ENCODE measurements at places on chromosomes 6 and 20.

GRCh38 chr6:1970151-1970561 lies 275.2 kb downstream of the GMDS start:
- no peak for DNase-seq

DNA sequence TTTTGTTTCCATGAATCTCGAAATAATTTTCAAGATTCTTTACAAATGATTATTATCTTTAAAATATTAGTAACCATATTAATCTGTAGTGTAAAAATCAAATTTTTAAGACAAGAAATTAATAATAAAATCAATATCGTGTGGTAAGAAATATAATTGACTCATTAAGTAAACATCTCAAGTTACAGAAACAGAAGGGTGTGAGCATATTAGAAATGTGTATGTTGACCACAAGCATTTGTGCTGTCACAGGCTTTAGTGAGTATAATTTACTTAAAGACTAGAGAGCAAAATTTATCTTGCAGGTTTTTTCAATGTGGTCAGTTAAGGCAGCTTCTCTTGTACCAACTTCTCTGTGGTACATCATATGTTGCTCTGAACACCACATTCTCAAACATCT lies 566.5 kb upstream of the IRAK1BP1 start:
- DNase-seq: no peak

DNA sequence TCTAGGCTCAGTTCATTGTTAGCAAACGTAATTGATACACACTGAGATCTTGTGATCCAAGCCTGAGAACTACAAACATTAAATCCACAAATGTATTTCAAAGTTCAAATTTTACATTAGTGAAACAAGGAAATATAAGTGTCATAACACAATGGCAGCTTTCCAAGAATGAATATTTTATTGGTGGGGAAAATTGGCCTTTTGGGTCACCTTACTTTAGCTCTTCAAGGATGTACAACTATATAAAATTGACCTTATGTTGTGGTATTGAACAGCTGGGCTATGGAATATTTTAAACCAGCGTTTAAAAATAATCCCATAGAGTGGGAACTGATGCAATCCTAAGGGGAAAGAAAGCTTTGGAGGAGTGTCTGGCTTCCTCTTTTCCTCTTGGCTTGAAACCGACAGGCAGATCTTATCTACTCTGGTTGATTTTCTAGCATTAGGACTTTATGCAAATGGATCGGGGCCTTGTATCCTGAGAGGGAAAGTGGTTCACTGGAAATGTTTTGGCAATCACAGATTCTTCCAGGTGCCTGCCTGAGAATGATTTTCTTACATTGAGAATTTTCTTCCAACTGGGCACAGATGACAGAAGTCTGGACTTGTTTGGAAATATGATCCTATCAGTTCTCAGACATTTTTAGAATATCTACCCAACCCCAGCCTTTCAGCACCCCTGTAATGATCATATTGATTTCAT lies 184.8 kb upstream of the ECI2 start:
- DNase-seq: no peak

GRCh38 chr6:109260701-109261100 lies 121.6 kb downstream of the CD164 start:
- no peak for DNase-seq

GRCh38 chr6:36809941-36810803 lies 29.1 kb downstream of the CPNE5 start:
- DNase-seq: no peak

DNA sequence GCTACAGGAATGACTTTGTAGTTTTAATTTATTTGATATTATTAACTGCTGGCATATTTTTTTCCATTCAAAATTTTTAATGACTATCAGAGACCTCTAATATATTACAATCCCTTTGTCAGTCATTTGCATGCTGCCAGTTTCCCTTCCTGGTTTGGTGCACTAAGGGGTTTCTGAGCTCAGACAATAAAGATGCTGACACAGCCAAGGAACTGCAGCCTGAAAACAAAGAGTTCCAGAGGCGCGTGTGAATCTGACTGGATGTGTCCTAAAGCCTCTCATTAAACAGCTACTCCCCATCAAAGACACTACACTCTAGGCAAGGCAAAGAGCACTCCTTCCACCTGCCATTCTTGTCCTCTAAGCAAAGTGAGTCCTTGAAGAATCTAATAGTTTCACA lies 116.8 kb upstream of the DST start:
- DNase-seq: no peak

DNA sequence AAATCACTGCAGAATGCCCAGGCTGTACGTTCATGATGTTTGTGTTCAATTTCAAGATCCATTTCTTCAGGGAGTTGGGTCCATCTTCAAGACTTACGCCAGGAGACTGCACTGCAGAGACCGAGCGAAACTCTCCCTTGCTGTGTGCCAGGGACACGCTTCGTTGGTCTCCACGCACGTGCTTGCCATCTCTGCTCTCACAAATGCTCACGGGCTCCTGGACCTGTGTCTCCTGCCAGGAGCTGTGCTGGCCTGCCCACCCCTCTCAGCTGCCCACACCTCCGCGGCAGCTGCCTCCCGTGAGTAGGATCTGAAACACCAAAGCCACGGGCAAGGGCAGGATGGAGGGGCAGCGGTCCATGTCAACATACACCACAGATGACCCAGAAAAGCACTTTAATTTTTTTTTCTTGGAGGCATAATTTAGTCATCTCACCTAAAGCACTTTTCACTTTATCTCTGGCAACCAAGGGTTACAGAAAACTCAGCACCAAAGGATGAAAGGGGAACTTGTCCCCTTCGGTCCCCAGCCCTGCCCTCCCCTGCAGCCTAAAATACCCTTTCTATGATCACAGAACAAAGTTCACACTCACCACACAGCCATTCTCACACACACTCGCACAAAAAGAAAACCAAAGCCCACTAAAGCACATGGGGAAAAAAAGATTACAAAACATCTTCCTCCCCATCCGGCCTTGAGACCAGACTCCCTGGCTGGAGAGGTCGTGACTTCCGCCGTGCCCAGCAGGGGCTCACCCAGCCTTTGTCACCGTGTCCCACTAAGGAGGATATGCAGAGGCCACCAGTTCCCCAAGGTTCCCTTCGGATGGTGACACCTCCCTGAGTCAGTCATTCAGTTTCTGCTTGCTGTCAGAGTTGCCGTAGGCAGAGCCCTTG lies 137.9 kb downstream of the AGPAT4 start:
- no peak for DNase-seq

GRCh38 chr6:151082079-151082478 lies 157.7 kb upstream of the AKAP12 start:
- no peak for DNase-seq

GRCh38 chr6:117078624-117079023 lies 186.7 kb upstream of the VGLL2 start:
- DNase-seq: no peak

DNA sequence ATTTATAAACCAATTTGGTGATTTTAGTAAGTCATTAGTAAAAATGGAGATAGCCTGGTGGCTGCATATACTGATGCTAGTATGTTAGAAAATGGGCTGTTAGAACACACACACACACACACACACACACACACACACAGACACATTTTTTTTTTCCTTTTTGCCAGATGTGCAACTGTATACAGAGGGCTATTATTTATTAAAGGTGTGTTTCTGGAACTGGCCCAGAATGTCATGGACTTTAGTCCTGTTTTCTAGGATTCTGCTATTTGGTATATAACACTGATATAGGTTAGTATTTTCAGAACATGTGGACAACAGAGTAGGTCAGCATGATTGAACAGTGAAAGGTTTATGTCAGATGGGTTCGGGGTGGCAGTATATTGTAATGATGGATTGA lies 12.4 kb downstream of the MYO6 start:
- no peak for DNase-seq

GRCh38 chr6:23591761-23592160 lies 534.3 kb upstream of the NRSN1 start:
- no peak for DNase-seq

DNA sequence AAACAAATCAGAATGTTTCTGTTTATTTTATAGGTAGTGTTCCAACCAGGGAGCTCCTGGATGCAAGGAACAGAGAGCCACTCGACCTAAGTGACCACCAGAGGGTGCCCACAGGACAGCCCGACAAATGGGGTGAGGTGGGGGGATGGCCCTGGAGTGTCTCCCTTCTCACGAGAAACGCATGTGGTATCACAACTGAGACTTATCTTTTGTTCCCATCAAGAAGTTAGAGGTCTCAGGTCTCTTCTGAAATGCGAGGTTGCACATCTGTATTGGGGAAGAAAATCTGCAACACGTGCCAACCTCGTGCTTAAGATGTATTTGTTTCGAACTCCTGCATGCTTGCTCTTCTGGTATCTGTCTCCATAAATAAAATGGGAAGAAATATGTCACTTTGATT lies 104.0 kb downstream of the ISM1 start:
- no peak for DNase-seq

DNA sequence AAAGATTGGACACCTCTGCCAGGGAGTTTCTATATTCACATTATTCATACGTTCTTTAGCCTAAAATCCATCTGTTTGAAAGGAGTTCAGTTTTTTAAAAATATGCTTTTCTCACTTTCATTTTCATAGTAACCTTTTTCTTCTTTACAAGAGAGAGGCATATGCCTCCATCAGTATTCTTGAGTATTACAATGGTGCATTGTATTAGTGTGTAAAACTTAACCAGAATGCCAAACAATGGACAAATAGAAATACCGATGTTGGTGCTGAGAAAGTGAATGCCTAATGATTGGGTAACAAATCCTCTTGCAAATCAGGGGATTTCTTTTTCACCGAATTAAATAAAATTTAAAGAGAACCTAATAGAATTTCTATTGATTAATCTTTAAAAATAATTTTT lies 163.2 kb upstream of the LAMA2 start:
- no peak for DNase-seq

GRCh38 chr6:112231594-112232060 lies 22.7 kb downstream of the LAMA4 start:
- peak; percentile 61 for DNase-seq

- no peak for DNase-seq
Observed at GRCh38 chr20:10843146-10843711, 169.4 kb upstream of the JAG1 start.

- no peak for DNase-seq
Observed at GRCh38 chr6:13358511-13358910, 30.2 kb upstream of the TBC1D7 start.

GRCh38 chr20:1712634-1713624 lies 55.4 kb upstream of the SIRPG start:
- DNase-seq: no peak

DNA sequence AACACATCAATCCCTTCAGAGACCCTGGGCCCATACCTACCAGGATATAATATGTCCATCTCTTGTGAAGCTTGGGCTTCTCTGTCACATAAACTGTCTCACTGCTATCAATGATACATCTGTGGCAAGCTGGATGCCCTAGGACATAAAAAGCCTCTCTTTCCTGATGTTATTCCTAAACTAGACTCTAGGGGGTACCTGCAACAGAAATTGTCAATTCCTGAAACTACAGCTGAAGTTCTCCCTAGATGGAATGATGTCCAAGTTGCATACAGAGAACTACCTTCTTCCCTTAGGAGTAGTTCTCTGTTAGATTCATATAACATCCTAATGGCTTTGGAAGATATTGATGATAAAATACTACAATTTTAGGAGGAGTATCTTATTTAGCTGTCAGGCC lies 35.8 kb downstream of the TBX18 start:
- DNase-seq: no peak

- DNase-seq: no peak
Observed at GRCh38 chr6:163324326-163324687, 90.2 kb upstream of the QKI start.

DNA sequence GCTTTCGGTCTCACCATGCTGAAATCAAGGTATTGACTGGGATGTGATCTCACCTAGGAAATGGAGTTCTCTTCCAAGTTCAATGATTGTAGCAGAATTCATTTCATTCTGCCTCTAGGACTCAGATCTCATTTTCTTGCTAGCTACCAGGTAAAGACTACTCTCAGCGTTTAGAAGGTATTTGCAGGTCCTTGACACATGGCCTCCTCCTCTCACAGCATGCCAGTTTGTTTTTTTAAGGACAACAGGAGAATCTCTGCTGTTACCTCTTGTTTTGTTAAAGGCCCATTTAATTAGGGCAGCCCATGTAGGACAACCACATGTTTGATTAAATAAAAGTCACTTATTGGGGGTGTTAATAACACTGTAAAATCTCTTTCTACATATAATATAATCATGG lies 757.8 kb downstream of the EYS start:
- DNase-seq: no peak

DNA sequence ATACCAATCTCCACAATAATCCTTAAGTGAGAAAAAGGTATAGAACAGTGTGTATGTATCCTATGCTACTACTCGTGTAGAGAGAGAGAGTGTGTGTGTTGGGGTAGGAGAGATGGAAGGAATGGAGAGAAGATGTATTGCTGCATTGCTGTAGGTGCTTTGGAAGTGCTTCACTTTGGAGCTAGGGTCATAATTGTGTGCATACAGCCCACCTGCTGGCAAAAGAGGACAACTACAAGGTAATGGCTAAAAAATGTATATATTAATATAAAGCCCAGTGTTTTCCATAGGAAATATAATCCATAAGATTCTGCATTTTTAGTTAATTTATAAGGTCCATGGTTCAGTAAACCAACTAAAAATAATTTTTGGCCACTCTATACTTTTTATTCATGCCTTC lies 36.1 kb downstream of the SERAC1 start:
- no peak for DNase-seq

GRCh38 chr20:48919882-48920526 lies 1.5 kb upstream of the ARFGEF2 start:
- no peak for DNase-seq

DNA sequence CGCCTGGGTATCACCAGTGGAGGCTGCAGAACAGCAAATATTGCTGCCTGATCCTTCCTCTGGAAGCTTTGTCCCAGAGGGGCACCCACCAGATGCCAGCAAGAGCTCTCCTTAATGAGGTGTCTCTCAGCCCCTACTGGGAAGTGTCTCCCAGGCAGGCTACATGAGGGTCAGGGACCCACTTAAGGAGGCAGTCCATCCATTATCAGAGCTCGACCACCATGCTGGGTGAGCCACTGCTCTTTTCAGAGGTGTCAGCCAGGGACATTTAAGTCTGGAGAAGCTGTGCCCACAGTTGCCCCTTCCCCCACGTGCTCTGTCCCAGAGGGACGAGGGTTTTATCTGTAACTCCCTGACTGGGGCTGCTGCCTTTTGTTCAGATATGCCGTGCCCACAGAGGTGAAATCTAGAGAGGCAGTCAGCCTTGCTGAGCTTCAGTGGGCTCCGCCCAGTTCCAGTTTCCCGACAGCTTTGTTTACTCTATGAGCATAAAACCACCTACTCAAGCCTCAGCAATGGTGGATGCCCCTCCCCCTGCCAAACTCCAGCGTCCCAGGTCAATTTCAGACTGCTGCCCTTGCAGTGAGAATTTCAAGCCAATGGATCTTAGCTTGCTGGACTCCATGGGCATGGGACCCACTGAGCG lies 25.9 kb upstream of the AIG1 start:
- DNase-seq: no peak

DNA sequence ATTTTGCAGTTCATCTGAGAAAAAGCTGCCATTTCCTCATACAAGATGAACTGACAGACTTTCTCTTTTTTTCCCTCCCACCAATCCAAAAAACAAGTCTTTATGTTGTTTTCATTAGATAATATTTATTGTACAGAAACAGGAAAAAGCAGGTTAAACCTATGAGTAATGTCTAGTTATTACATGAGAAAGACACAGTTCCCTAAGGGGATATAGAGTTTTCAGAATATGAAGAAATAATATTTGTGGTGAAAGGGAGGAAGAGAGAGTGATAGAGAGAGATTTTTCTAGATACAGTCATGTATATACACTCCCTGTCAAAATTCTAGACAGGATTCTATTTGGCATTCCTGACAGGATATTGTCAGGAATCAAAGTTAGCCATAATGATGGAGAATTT lies 392.4 kb downstream of the BMP2 start:
- no peak for DNase-seq

- DNase-seq: peak; percentile 49
Observed at GRCh38 chr6:30836431-30836866, 47.9 kb upstream of the DDR1 start.

- no peak for DNase-seq
Observed at GRCh38 chr20:63005862-63006539, 763 bp downstream of the BHLHE23 start.
